ENCODE measurements at places on chromosomes 2 and 18.
A peak's percentile ranks its signal among the peaks of the same experiment; 100 is the strongest.

GRCh38 chr18:12659904-12660605 lies 2.1 kb upstream of the SPIRE1 start:
- no peak for DNase-seq

DNA sequence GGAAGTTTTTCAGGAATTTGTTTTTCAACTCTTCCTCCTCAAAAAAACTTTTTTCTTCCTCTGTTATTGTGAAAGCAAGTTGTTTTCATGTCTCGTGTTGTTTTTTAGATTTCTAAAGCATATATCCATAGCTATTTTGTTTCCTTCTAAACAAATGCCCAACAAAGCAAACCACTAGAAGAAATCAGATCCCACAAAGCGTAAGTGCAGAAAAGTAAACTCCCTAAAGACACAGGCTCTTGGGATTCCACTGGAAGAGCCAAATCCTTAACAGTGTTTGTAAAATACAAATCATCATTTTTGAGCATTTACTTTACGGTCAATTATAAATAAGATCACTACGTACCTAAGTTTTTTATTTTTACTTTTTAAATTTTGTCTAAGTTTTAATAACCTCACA lies 21.7 kb upstream of the RIF1 start:
- no peak for DNase-seq

GRCh38 chr2:239769554-239770245 lies 255.4 kb downstream of the NDUFA10 start:
- no peak for DNase-seq

DNA sequence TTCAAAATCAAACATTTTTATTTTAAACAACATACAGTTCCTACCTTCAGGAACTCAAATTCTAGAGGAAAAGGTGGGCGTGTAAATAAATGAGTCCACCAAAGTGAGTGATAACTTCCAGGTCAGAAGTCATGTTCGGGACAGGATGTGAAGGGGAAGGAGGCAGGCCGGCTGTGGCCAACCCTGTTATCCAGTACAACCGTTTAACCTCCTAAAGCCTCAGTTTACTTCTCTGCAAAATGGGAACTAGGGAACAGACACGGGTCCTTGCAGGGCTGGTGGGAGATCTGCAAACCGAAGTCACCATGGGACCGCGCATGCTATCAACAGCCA lies 373 bp downstream of the EIPR1 start:
- peak; percentile 35 for DNase-seq

GRCh38 chr2:159941729-159942128 lies 120.7 kb downstream of the PLA2R1 start:
- DNase-seq = no peak

DNA sequence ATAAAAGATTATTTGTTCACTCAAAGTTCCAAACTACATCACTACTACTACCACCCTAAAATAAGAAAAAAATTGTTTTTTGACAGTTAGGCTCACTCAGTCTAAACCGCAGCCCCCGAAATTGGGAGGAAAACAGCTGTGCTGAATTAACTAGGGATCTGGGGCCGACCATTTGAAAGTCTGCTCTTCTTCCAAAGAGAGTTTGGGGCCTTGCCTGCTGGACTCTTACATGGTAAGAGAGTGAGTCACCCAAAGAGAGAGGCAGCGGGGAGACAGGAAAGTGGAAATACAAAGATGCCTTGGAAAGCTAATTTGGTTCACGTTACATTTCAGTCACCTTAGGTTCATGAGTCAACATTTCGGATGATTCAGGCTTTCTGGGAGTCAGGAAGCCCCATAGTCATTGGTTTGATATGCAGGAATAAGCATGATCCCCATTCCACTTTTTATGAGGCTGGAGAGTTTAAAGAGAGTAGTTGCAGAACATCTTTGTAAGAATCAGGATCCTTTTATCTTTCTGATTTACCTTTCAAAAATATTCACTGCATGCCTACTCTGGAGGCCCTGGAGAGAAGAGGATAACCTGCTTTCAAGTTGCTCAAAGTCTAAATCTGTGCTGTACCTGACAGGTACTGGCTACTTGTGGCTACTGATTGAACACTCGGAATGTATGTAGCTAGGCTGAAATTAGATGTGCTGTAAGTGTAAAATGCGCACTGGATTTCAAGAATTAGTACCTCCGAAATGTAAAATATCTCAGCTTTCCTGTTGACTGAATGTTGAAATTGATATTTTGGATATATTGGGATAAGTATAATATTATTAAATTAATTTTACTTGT lies 995 bp upstream of the RTN4 start:
- DNase-seq = peak; percentile 8

GRCh38 chr2:240775905-240776304 lies 44.1 kb downstream of the KIF1A start:
- DNase-seq = no peak

- no peak for DNase-seq
These were observed 31.5 kb upstream of the HAAO start for GRCh38 chr2:42823744-42824453.

- DNase-seq = no peak
These were observed 266.0 kb upstream of the FSIP2 start for GRCh38 chr2:185472574-185472973.

DNA sequence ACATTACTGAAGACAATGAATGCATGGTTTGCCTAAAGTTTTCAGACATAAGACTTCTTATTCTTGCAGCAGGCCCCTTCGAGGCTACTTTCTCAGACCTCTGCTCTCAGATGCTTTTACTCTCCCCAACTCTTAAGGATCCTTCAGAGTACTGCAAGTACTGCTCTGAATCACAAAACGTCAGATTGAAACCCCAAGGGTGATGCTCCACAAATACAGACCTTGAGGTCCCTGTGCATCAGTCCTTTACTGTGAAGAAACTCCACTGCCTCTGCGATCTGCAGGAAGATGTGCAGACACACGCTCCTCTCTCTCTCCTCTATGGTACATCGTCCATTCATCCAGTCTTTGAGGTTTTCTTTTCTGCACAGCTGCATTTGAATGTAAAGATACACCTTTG lies 52.8 kb downstream of the EIF2AK3 start:
- no peak for DNase-seq
